ENCODE measurements at places on chromosomes 5 and 9.

DNA sequence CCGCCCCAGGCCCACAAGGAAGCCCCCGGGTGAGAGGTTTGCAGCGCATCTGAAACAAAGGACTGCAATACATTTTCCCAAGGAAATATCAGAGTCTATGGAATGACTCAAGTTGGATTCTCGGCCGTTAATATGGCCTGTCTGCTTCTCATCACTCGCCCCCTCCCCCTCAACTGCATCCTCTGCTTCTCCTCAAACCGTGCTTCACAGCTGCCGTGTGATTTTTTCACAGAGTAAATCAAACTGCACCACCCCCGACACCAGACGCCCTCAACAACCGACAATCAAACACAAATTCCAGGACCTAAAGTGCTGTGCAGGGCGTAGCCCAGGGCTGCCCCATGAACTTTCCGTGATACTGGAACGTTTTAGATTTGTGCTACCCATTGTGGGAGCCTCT is 176.9 kb downstream of the ROR2 start:
- no peak for DNase-seq

DNA sequence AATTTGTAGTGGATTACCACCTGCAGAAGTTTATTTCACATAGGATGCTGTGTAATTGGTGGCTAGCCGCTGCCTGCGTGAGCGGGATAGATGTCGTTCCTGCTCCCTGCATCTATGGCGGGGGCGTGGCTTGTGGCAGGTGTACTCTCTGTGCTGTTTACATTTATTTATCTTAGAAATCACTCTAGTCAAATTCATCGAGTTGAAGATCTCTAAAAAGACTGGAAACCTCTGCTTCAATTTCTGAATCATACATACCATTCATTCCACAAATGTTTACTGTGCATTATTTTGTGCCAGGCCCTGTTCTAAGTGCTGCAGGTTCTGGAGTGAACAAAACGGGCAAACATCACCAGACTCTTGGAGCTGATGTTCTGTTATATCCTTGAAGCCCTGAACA is 11.9 kb downstream of the ROPN1L start:
- DNase-seq = peak; percentile 16

GRCh38 chr9:93465855-93466254 is 12.5 kb upstream of the FAM120AOS start:
- DNase-seq = no peak

- DNase-seq = no peak
These were observed 228.9 kb upstream of the IRX4 start for GRCh38 chr5:2111569-2112105.

DNA sequence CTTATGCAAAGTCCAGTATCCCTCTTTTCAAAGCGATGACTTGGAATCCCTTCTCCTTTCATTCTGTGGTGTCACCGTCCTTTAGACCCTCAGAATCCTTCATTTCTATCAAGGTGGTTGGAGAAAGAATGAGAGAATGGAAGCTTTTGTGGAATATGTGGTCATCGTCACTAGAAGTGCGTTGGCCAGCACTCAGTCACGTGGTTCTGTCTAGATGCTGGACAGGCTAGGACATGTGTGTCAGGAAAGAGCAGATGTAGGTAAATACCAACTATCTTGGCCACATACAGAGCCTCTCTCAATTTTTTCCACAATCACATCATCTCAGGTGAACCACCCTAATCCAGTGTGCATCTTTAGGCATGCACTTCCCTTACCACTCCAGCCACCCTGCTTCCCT is 206.0 kb downstream of the ARRDC3 start:
- DNase-seq = no peak

GRCh38 chr5:88502179-88503040 is 233.8 kb upstream of the TMEM161B start:
- no peak for DNase-seq

Measured in fibroblast of mammary gland (primary cell).